ENCODE measurements at places on chromosomes 13 and 19.

- no peak for DNase-seq
Observed at GRCh38 chr13:110200276-110200870, 106.6 kb downstream of the COL4A1 start.

- DNase-seq: no peak
Observed at GRCh38 chr19:19463348-19464117, 51.8 kb downstream of the TSSK6 start.

- peak; percentile 47 for DNase-seq
Observed at GRCh38 chr13:74575729-74576125, 441.5 kb upstream of the KLF12 start.

- no peak for DNase-seq
Observed at GRCh38 chr19:5205381-5205780, 135.2 kb downstream of the PTPRS start.

- DNase-seq: no peak
Observed at GRCh38 chr13:99955107-99955746, 16.3 kb downstream of the ZIC5 start.

DNA sequence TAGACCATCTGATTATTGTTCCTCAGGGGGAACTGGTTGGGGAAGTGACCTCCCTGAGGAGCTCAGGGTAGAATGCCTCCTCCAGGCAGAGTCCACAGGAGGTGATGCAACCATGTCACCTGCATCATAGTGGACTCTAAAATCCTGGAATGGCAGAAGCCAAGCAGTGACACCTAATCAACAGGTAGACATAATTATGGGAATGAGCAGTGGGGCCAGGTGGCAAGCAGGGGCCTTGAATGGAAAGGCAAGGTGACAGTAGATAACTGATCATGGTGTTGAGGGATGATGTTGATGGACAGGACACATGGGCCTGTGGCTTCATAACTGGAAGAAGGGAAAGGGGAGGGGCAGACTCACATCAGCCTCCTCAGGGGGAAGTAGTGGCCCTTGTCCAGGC, 27.3 kb upstream of the IRS2 start:
- no peak for DNase-seq

GRCh38 chr19:11091703-11092153, 2.5 kb downstream of the LDLR start:
- no peak for DNase-seq

DNA sequence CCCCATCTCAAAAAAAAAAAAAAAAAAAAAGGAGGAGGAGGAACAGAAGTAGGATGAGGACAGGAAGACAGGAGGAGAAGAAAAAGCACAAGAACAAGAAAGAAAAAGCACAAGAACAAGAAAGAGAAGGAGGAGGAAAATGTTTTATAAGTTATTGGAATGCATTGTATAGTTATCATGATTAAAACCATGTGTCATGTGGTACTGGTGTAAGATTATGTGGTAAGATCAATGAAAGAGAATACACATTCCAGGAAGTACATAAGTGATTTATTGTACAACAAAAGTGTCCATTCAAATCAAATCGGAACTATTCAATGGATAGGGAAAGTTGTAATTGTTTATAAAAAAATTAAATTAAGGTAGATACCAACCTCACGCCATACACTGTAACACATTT, 167.7 kb downstream of the MZT1 start:
- no peak for DNase-seq

DNA sequence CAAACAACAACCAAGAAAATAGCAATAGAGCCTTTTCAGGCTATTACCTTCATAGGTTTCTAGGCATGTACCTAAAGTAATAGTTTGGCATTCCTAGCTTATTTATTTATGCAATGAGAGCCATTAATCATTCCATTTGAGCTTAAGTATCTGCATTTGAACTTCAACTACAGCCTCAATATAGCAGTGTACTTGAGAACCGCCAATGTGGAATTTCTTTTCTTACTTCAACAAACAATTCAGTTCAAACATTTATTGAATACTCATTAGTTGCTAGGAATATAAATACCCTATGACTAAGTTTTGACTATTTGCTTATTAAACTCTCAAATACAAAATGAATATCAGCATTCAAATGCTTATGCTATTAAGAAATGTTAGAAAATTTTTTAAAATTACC, 38.0 kb upstream of the FREM2 start:
- no peak for DNase-seq

- no peak for DNase-seq
Observed at GRCh38 chr19:37813340-37813739, 34.0 kb upstream of the ZNF573 start.

DNA sequence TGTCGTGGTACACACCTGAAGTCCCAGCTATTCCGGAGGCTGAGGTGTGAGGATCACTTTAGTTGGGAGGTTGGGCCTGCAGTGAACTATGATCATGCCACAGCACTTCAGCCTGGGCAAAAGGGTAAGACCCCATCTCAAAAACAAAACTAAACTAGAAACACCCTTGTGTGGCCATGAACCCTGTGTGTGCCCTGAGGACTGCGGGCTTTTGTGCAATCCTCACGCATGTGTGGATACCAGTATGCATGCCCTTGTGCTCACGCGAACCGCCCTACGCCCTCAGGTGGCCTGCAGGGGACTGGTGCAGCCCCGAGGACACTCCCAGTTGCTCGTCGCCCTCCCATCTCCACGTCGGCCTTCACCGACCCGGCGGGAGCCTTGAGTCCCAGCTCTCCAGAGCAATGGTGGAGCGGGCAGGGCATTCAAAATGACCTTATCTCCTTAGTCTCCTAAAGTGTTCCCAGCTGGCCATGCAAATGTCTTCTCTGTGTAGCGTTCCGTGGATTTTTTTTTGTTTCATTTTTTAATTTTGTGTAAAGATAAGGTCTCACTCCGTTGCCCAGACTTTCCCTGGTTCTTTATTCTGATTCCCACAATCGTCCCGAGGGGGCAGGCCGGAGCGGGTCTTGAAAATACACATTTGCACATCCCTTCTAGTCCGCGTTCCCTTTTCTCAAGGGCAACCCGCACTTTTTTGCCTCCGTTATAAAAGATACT, 868 bp upstream of the EGLN2 start:
- DNase-seq: no peak

DNA sequence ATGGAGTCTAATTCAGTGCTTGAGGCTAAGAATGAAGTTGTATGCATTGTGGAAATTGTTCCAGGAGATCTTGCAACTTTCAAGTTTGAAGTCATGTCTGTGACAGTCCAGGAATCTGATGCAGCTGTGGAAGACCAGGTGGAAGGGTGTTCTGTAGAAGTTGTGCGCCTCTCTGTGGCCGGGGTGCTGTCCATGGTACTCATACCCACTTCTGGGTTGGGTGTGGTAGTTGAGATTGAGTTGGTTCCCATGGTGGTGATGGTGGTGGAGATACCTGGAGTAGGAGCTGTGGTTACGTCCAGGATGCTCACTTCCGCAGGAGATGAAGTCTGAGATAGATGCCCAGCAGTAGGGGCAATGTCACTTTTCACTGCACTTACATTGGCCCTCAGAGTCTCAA, 44.3 kb downstream of the MUC16 start:
- DNase-seq: no peak

DNA sequence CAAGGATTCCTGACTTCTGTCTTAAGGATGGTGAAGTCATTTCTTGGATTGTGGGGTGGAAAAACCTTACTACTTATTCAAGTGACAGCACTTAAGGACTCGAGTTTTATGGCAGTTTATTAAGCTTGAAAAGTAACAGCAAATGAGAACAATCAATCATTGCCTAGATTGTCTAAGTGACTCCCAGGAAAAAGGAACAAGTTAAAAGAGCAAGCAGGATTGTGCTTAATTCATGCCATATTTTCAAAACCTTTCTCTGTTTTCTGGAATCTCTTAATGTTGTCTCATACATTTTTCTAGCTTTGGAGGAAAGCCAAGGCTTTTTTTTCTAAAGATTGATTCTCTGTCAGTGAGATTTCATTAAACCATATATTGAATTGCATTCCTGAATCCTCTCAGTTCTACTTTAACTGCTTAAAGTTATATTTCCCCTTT, 236.2 kb upstream of the HTR2A start:
- DNase-seq: no peak

DNA sequence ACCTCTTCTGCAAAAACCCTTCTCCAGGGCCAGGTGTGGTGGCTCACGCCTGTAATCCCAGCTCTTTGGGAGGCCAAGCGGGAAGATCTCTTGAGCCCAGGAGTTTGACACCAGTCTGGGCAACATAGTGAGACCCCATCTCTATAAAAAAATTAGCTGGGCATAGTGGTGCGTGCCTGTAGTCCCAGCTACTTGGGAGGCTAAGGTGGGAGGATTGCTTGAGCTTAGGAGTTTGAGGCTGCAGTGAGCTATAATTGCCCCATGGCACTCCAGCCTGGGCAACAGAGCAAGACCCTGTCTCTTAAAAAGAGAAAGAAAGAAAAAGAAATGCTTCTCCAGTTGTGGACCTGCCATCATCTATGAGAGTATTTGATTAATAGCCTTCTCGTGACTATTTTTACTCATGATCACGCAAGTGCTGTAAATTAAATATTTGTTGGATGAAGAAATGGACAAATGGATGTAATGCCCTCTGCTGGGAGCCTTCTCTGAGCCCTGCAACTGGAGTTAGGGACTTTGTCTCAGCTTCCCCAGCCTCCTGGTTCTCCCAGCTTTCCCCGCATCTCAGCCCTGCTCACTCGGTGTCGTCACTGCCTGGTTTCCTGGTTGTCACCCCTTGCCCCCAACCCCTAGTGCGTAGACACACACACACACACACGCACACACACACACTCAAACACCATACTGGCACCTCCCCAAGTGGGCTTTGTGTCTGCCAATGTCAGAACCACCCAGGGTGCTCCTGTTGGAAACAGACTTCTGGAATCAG, 12.2 kb downstream of the WIZ start:
- DNase-seq: no peak

DNA sequence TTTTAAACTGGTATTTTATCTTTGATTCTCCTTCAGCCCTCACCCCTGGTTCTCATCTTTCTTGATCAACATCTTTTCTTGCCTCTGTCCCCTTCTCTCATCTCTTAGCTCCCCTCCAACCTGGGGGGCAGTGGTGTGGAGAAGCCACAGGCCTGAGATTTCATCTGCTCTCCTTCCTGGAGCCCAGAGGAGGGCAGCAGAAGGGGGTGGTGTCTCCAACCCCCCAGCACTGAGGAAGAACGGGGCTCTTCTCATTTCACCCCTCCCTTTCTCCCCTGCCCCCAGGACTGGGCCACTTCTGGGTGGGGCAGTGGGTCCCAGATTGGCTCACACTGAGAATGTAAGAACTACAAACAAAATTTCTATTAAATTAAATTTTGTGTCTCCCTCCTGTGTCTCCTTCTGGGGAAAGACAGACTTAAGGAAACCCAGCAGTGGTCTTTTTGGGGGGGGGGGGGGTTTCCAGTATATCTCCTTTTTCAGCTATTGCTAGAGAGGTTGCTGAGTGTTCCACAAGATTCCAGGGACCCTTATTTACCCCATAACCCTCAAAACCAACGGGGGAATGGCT, 1.5 kb upstream of the RAD23A start:
- no peak for DNase-seq

GRCh38 chr13:37621811-37622361, 23.3 kb upstream of the POSTN start:
- no peak for DNase-seq

- no peak for DNase-seq
Observed at GRCh38 chr13:81395368-81395767, 1054.4 kb upstream of the SPRY2 start.

GRCh38 chr13:113040597-113041292, 64.8 kb upstream of the F7 start:
- no peak for DNase-seq

- no peak for DNase-seq
Observed at GRCh38 chr13:112859128-112859816, 109.7 kb upstream of the MCF2L start.

- no peak for DNase-seq
Observed at GRCh38 chr19:6464070-6464873, at the start of gene CRB3. TSS of gene CRB3 (plus strand) at chr19:6464271. CDS start at chr19:6464702, 431 bp downstream.

GRCh38 chr19:5308451-5309437, 31.9 kb downstream of the PTPRS start:
- DNase-seq: peak; percentile 90

GRCh38 chr13:66446413-66446812, 783.7 kb downstream of the PCDH9 start:
- DNase-seq: no peak

DNA sequence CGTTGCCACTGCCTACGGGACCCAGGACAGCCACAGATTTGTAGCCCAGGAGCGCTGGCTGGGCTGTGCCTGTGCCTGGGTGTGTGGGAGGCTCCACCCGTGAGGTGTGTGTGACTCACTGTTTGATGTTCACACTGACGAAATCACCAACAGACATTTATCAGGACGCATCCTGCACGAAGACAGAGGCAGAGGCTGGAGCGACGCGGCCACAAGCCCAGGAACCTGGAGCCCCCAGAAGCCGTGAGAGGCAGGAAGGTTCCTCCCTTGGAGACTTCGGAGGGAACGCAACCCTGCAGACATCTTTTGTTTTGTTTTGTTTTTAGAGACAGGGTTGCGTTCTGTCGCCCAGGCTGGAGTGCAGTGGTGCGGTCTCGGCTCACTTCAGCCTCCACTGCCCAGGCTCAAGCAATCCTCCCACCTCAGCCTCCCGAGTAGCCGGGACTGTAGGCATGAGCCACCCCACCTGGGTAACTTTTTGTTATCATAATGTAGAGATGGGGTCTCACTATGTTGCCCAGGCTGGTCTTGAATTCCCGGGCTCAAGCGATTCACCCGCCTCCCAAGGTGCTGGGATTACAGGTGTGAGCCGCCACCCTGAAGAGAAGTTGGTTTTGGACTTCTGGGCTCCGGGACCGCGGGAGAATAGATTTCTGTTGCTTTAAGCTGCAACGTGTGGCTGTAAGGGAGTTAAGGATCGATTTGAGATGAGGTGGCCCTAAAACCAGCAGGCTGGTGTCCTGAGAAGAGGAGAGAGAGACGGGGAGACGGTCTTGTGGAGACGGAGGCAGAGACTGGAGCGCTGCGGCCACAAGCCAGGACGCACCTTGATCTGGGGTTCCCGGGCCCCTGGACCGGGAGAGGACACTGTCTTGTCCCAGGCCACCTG, 24.9 kb upstream of the WDR18 start:
- DNase-seq: no peak

DNA sequence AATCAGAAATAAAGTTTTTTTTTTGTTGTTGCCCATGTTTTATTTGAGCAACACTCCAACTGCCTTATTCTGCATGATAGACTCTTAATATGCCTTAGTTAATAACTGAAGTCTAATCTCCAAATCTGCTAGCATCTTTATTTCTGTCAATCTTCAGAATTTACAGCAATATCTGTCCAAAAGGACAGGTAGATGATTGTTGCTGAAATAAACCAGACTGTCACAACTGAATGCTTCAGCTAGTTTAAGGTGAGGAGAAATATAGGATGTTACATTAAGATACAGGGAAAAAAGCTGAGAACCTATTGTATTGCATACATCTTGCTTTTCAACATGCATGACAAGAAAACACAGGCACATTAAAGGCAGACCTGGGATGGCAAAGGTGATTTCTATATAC, 204.3 kb downstream of the SLITRK1 start:
- no peak for DNase-seq

GRCh38 chr13:94829837-94830365, 117.6 kb upstream of the SOX21 start:
- DNase-seq: no peak

GRCh38 chr13:23817830-23818229, 71.4 kb downstream of the MIPEP start:
- DNase-seq: no peak

GRCh38 chr19:46150606-46151005, 2.6 kb downstream of the IGFL2 start:
- no peak for DNase-seq

- DNase-seq: no peak
Observed at GRCh38 chr13:99989276-99990125, 7.9 kb downstream of the ZIC2 start.

Data from NCI-H1092 (cell line).